ENCODE measurements at places on chromosomes 3 and 15.

- DNase-seq: no peak
Measured at GRCh38 chr3:38157595-38157994, 7.7 kb upstream of the OXSR1 start.

GRCh38 chr3:127114337-127115070 is 78.4 kb upstream of the PRR23E start:
- no peak for DNase-seq

- DNase-seq: no peak
Measured at GRCh38 chr15:44317423-44318058, 29.0 kb downstream of the GOLM2 start.

GRCh38 chr3:184377374-184377773 is 633 bp downstream of the THPO start:
- DNase-seq: no peak

GRCh38 chr3:195403244-195403643 is 39.6 kb downstream of the ACAP2 start:
- DNase-seq: no peak

GRCh38 chr3:49158103-49158709 is 7.9 kb downstream of the CCDC71 start:
- peak; percentile 24 for DNase-seq

GRCh38 chr3:28916713-28917499 is 364.0 kb upstream of the RBMS3 start:
- DNase-seq: peak; percentile 12

GRCh38 chr3:31645256-31645655 is 112.5 kb downstream of the STT3B start:
- no peak for DNase-seq

GRCh38 chr3:55044486-55044885 is 116.6 kb upstream of the LRTM1 start:
- DNase-seq: no peak

DNA sequence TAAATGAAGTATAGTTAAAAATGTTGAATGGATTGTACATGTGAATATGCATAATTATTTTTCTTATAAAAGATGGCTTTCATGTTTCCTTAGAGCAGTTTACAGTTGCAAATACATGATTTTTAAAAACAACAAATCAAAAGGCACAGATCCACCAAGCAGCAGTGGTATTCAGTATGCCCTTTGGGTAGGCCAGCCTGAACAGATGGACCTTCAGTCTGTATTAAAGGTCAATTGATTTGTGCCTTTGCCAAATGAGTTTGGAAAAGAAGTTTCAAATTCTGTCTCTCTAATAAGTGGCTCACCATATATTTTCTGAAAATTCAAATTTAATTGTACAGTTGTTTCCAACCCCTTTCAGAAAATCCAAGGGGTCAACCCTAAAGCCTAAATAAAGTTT is 477.1 kb downstream of the NSUN3 start:
- DNase-seq: no peak

DNA sequence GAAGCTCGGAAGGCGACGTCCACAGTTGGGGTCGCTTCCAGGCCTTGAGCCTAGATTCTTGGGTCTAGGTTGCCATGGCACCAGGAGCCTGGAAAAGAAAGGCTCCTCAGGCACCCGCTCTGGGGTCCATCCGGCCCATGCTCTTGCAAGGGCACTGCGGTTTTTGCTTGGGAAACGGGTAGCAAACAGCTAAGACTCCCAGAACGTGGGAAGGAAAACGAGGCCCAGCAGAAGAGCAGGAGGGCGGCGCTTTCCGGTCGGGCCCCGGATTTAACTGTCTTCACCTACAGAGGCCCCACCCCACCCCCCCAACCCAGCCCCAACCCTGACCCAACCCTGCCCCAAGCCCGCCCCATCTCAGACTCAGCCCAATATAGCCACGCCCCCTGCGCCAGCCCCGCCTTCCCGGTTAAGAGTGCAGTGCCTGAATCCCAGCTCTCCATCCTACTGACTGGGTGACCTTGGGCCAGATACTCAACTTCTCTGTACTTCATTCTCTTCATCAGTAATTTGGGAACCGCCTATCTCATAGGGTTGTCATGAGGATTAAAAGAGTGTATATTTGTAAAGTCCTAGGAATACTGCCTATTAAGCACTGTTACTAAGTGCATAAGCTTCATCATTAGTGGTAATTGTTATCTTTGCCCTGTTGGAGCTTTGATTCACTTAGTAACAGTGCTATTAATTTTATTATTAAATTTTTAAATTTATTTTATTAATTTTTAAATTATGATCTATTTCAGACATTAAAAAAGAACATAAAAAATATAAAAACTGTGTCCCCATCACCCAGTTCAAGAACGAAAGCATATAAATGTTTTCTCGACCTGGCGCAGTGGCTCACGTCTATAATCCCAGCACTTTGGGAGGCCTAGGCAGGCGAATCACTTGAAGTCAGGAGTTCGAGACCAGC is 28.4 kb upstream of the SMAD6 start:
- no peak for DNase-seq

DNA sequence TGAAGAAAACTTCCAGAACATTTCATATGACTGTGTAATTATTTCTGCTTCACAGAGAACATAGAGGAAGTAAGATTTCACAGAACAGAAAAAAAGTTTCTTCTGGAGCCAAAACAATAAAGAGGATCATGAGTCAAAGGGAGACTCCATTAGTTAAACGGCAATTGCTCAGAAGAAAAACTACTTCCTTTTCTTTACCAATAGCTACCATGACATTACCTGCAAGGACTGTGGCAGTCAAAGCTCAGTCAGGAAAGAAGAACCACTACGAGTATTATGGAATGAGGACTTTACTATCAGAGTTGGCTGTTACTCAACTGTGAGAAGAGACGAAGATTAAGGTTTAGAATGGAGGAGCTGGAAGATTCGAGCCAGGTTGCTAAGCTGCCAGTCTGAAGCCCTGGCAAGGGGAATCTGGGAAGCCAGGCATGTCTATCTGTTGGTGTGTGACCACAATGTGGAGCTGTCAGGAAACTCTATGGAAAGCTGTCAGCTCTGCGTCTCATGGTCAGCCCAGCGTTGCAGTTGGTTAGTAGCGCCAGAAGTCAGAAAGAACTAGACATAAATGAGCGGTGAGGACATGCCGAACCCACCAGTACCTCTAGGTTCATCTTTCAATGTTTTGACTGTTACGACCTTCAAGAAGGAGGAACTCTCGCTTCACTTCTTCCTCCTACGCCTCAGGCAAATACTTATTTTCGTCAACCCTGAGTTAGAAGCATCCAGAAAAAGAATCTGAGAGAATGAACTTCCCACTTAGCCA is 604.3 kb downstream of the FGF12 start:
- DNase-seq: no peak

- no peak for DNase-seq
Measured at GRCh38 chr3:117600112-117600511, 890.5 kb downstream of the TUSC7 start.

- no peak for DNase-seq
Measured at GRCh38 chr15:51303462-51303980, 34.9 kb downstream of the CYP19A1 start.

GRCh38 chr15:42549032-42549491 is 424 bp downstream of the HAUS2 start:
- peak; percentile 54 for DNase-seq

- no peak for DNase-seq
Measured at GRCh38 chr3:82643948-82644347, 882.5 kb upstream of the GBE1 start.

GRCh38 chr15:63672369-63672768 is 75.2 kb downstream of the FBXL22 start:
- no peak for DNase-seq

DNA sequence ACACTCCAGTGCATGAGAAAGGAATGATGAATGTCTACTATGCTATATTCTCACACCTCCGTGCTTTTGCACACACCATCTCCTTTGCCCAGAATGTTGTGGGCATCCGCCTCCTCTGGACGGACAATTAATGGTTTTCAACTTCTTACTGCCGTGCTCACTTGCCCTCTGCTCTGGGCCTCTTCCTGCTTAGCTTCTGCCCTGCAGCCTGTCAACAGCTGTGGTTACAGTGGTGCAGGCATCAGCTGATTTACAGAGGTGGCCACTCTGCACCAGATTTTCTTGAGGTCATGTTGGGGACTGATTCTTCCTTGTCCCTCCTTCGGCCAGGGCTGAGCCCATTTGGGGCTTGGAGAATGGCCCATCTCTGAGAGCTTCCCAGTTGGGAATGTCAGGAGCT is 56.5 kb upstream of the TMEM115 start:
- no peak for DNase-seq

GRCh38 chr3:123089611-123090331 is 22.9 kb downstream of the PDIA5 start:
- no peak for DNase-seq

DNA sequence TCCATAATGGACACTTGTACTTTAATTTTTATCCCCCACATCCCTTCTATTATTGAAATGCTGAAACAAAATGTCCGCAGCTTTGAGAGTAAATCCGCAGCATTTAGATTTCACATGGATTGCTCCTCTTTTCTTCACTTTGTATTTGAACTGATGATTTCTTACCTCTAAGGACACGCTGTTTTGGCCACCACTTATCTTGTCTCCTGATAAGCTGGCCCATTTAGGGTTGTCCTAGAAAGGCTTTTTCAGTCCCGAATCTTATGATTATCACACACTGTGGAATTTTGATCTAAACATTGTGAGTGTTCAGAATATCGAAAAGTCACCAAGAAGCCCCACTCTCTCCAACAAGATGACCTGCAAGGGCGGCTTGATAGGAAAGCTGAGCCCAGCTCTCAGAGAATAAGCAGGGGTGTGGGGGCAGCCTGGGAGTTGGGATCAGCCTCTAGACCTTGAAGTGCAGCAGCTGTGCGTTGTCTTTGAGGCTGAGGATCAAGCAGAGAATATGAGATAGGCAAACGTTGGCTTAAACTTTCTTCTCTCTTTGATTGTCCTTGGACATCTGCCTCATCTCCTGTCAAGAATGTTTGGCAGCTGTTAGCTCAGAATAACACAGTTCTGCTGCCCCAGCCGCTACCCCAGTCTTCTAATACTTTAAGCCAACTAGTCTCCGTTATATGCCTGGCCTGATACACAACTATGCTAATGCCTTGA is 399.7 kb upstream of the NR2F2 start:
- no peak for DNase-seq

DNA sequence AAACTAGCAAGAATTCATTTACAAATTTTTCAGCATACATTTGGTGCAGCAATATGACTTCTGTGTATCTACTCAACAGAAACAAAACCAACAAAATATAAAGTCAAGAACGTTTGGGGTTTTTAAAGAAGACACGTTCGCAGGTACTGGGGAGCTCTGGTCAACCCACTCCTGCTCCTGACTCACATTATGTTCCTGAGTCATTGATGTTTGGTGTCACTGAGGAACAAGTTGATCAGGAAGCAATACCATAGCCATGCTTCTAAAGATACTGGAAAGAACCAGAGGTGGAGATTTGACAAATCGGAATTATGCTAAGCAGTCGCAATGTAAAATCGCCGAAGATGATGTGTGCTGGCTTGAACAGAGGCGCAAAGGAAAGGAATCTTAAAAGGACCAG is 22.0 kb downstream of the SLC4A7 start:
- no peak for DNase-seq

DNA sequence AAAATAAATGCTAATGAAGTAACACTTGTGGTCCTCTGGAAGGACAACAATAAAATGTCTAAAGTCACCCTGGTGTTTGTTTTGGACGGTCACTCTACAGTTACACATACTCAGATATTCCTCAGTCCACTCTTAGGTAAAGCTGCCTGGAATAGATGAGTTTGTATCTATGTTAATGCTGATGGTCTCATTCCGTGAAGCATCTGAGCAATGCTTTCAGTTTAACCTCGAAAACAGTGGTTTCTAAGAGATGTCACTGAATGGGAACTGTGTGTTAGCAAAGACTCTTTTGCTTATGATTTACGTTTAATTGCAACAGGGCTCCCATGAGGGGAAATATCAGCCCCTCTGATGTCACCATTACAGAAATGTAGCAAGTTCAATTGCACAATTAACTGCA is 49.1 kb downstream of the FBN1 start:
- DNase-seq: no peak

DNA sequence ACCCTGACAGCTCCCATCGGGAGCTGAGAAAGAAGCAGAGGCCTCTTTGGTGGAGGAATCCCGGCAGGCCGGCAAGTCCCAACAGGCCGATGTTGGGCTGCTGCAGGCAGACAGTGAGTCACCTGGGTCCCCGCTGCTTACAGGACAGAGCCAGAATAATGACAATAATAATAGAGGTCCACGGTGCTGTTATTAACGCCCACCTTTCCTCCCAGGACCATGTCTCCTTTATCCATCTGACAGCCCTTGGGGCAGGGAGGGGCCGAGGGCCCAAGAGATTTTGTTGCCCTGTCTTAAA is 29.3 kb upstream of the MAGEF1 start:
- no peak for DNase-seq

DNA sequence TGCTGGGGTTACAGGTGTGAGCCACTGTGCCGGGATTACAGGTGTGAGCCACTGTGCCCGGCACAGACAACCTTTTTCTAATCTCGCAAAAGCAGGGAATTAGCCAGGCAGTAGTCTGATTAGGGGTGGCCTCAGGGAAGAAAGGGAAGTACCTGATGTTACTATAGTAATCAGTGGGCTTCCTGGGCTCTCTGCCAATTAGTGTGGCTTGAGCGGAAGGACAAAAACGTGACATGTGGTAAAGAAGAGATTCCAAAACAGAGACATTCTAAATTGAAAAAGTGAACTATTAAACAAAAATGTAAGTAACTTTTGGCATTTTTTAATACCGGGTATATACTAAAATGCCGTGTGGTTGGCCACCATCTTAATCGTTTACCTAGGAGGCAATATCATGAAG is 48.1 kb downstream of the CFAP20DC start:
- peak; percentile 47 for DNase-seq

GRCh38 chr3:50536471-50537180 is 30.9 kb downstream of the C3orf18 start:
- DNase-seq: no peak

- DNase-seq: no peak
Measured at GRCh38 chr3:133505813-133506212, 67.7 kb upstream of the CDV3 start.

DNA sequence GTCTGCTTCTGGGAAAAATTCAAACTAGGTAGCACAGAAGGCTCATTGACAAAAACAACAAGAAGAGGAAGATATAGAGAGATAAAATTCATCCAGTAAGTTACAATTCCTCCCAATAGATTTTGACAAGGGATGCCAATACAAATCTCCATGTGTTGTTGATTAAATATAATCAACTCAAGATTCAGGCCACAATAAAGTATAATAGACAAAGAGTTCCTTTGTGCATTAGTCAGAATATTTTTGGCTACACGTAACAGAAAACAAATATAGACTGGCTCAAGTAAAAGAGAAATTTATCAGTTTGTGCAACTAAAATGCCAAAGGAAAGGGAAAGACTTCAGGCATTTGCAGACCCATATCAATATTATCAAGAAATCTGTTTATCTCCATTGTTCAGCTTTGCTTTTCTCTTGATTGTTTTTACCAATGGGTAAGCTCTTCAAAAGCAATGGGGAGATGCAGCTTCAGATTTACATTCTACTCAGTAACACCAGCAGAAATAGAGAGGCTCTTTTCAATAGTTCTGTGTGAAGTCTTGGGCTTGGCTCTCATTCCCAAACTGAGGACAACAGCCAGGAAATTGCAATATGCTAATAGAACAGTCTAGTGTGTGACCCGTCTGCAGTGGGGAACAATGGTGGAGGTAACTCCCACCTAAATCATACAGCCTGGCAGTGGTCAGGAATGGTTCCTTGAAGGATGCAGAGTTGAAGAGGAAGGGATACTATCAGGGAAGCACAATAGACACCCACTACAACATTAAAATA is 77.6 kb upstream of the PROK2 start:
- no peak for DNase-seq

Data from KG1 (cell line).